Effector memory CD4-positive, alpha-beta T cell (primary cell): ENCODE measurements at places on chromosomes 11 and 22.

DNA sequence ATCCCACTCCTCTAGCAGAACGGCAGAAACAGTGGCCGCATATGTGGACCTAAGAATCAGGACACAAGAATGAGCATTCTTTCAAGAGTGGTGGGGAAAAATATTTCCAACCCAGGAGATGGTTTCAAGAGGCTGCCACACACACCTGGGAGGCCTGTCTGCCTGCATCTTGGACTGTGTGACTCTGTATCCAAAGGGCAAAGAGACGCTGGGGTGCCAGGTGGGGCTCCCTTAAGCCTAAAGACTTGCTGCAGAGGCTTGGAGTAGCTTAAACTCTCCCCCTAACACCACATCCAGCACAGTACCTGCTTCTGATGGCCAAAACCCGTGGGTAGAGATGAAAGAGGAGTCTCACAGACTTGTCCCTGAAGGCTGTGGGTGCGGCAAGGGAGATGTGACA lies 3.5 kb downstream of the CXCR5 start:
- no peak for DNase-seq

GRCh38 chr11:1854949-1855885 lies 2.3 kb downstream of the LSP1 start:
- no peak for DNase-seq

- no peak for DNase-seq
These were observed 516 bp downstream of the VPS26B start for GRCh38 chr11:134224710-134225664.

DNA sequence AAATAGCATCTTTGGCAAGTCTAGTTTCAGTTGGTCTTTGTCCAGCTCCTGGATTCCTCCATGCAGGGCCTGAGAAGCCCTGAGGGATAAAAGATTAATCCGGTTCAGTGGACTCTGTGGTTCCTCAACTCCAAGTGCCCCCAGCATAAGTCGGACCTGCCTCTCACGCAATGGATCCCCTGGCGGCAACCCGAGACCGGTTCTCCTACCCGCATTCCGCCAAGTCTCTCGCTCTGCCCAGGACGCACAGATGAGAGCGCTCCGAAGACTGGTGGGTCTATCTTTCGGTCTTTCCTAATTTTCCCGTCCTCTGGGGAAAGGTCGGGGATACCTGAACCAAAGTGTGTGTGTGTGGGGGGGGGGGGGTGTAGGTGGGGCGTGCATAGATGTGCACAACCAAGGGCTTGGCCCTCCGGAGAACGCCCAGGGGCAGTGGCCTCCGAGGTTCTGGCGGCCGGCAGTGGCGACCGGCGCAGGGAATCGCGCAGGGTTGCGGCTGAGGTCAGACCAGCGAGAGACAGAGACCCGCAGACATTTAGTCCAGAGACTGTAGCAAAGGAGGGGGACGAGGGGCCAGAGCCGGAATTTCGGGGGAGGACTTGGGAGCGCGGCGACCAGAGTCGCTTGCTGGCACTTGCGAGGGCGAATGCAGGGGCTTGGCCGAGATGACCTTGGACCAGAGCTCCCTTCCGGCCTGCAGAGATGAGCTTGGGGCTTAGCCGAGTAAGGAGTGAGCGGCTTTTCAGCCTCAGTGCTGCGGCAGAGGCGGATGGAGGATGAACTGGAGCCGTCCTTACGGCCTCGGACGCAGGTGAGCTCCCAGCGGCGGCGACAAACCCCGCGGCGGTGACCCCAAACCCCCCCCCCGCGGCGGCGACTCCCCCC lies 712 bp upstream of the SLC2A11 start:
- no peak for DNase-seq

- DNase-seq = no peak
These were observed 1375.1 kb upstream of the TENM4 start for GRCh38 chr11:80815752-80816453.

DNA sequence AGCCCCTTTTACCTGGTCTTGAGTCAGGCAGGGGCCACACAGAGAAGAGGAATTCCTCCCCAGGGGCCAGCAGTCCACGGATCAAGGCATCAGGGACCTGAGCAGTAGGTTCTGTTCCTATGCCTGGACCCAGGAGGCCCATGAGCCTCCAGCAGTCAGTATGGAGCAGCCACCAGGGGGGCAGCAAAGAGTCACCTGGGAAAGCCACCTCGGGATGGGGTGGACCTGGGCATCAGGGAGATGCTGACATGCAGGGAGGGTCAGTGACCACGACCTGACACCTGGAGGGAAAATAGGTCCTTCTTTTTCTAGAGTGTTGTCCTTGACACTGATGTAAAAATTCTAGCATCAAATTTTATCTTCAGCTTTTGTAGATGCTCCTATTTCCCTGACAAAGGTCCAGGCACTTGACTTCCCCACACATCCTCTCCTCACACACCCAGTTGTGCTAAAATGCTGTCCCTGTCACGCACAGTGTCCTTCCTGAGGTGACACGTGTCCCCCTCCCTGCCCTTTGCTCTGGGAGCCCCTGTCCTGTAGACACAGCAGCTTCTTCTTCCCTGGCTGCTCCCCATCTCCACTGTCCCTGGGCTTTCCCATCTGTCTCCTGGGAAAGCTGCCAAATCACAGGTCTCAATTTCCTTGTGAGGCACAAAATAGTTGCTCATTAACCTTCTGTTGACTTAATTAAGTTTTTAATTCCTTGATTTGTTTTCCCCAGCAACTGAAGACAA lies 70.0 kb upstream of the IGLL5 start:
- no peak for DNase-seq
